ENCODE measurements at places on chromosomes 7 and 10.

GRCh38 chr10:15735763-15736162 is 16.0 kb upstream of the ITGA8 start:
- DNase-seq, result no peak

GRCh38 chr10:97356318-97356914 is 21.9 kb upstream of the FRAT2 start:
- no peak for DNase-seq

- DNase-seq, result no peak
Measured at GRCh38 chr10:36621346-36621745, 504.1 kb upstream of the ANKRD30A start.

DNA sequence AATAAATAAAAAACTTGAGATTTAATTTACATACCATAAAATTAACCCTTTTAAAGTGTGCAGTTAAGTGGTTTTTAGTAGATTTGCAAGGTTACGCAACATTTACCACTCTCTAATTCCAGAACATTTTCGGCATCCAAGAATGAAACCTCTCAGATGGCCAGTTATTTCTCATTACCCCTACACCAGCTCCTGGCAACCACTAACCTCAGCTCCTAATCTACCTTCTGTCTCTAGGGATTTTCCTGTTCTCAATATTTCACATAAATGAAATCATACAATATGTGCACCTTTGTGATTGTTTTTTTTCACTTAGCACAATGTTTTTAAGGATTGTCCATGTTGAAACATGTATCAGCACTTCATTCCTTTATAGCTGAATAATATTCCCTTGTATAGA is 45.1 kb downstream of the INPP5F start:
- DNase-seq, result peak; percentile 56

DNA sequence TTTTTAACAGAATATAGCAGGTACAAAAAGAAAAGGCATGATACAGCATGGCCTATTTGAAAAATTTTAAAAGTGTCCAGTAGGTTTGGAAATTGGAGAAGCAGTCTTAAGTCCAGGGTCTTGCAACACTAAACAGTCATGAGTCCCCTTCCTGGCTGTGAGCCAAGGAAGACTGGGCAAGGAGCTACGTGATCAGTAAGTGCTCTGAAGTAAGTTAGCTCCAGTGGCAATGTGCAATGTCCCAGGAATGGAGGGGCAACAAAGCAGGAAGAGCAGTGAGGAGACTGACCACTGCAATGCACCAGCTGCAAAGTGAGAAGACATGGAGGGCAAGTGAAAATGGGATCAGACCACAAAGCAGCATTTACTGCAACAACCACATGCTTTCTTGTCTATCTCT is 72.9 kb upstream of the GRID1 start:
- peak; percentile 91 for DNase-seq

- DNase-seq, result no peak
Measured at GRCh38 chr7:37690206-37690605, 6.6 kb downstream of the GPR141 start.

DNA sequence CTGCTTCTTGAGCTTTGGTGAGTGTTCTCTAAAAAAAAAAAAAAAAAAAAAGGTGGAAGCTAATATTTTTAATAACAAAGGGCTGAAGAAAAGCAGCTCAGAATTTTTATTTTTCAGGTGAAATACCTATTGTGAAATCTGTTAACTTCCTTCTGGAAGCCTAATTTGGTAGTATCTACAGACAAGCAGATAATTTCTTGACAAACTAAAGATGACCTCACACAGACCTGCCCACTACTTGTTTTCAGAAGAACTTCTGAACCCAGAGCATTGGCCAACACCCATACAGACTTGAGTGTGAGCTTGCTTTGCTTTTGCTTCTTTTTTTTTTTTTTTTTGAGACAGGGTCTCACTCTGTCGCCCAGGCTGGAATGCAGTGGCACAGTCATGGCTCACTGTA is 31.2 kb downstream of the LRRC4 start:
- DNase-seq, result no peak

DNA sequence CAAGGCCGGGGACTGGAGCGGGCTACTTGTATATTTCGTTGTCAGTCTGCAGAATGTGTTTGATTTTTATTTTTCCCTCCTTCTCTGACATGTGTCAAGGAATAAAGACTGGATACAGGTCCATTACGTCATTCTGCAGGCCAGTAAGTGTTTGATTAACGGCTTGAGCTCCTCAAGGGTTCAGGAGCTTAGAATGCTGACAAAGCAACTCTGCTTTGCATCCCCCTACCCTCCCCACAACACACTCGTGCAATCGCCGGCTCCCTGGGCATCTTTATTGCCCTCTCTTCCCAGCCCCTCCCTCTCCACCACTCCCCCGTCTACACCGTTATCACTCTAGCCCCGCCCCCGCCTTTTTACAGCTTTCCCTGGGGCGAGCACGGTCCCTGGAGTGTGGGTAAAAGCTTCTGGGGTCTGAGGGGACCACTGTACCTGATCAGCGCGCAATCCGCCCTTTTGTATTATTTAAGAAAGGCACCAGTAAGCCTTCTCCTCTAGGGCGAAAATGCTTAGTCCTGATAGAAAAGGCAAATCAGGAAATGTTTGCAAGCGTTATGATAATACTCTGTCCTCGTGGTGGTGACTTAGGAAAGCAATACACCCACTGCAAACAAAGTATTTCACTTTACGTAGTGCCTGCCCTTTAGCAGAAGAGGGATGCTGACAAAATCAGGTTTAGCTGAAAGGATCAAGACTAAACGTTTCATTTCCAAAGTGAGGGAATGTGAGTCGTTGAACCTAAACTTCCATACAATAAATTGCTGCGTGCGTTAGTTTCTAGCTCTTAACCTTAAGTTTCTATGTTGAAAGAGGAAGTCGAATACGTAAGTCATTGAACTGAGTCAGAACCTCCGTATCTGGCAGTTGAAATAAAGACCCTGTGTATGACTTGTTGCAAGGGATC is 1.4 kb upstream of the CREB5 start:
- DNase-seq, result peak; percentile 73

DNA sequence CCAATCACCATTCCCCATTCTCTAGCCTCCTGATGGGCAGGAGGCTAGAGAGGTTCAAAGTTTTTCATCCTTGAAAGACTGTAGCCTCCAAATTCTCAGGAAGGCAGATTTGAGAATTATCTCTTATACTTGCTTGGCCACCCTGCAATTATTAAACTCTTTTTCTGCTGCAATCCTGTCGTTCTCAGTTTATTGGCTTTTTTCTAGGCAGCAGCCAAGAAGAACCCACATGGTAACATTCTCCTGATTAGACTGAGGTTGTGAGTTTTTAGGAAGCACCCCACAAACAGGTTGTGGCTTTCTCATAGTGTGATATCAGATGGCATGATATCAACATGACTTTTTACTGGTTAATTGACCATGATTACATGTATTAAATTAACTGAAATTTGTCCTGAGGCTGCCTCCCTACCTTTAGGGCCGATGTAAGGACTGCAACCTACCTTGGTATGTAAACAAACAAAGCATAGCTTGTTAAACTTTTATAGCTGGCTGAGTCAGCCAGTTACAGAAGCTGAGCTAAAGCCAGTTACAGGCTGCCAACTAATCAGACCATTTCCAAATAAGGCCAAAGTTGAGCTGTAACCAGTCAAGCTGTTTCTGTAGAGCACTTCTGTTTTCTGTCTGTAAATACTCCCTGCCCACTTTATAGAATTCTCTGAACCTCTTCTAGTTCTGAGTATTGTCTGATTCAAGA is 3.2 kb upstream of the ZNF248 start:
- peak; percentile 89 for DNase-seq

DNA sequence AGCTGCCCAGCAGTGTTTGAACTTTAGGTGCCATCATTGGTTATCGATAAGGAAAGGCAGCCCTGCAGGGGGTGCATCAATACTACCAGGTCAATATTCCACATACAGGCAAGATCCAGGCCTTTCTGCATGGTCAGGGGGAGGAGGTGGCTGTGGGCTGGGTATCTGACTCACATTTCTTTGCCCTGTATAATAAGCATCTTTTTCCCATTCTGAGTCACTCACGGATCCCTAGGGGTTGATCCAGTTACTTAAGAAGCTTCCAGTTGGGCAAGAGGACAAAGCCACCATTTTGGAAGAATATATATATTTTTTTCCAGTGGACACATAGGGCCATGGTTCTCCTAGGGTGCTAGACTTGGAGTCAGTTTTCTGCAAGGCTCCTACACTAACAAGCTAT is 114.2 kb upstream of the HABP2 start:
- no peak for DNase-seq

DNA sequence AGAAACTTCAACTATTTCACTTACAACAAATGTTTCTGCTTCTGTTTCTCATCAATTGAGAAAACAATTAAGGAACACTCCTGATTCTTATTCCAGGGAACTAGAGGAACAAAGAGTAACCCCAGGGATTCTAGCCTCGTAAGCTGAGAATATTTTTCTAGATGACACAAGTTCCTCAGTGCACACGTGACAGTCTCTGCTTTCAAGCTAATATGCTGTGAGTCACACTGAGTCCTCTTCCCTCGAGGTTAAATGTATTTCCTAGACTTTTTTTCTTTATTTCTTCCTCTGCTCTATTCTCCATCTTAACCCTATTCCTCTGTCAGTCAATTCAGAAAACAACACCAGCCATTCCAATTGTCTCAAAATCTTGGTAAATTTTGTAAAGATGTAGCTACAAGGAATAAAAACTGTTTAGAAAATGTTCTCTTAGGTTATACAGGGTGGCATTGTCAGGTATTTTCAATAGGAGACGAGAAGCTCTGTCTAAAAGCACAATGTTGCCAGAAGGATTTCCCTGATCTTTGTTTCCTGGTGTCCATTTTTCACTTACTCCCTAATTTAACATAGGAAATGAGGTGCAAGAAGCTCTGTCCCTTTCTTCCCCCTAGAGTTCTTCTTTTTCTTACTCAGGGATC is 5.8 kb upstream of the C1GALT1 start:
- DNase-seq, result peak; percentile 74

GRCh38 chr10:103276896-103277712 is at the start of gene INA:
Gene INA (plus strand): TSS chr10:103277138. CDS start chr10:103277212, 74 bp downstream.
- peak; percentile 41 for DNase-seq

DNA sequence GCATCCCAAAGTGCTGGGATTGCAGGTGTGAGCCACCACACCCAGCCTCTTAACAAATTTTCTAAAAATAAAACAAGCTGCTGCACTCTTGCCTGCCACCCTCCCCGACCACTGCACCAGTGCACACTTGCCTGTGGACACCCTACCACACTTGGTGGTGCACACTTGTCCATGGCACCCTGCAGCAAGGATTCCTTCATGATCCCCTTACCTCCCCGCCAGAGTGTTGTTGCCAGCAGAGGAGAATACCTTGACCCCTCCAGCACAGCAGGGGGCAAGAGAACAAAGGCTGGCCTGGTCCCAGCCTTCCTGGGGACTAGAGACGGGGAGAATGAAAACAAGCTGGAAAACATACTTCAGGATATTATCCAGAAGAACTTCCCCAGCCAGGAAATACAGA is 65.9 kb upstream of the KCND2 start:
- DNase-seq, result no peak

GRCh38 chr7:152618427-152618826 is 57.5 kb downstream of the XRCC2 start:
- no peak for DNase-seq

DNA sequence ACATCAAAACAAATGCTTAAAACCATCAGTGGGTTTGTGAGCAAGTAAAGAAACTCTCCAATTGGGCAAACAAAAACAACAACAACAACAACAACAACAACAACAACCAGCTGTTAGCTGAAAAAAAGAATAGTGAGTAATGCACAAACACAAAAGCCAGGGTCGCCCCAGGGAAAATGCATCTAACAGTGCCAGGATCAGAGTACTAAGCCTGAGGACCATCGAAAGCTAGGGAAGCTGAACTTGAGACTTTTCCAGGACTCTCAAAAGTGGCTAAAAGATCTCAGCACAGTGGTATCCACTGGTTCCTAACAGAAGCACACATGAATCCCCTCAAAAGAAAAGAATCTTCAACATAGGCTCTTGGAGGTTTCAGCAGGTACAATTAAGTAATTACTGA is 83.3 kb downstream of the CPXM2 start:
- no peak for DNase-seq

DNA sequence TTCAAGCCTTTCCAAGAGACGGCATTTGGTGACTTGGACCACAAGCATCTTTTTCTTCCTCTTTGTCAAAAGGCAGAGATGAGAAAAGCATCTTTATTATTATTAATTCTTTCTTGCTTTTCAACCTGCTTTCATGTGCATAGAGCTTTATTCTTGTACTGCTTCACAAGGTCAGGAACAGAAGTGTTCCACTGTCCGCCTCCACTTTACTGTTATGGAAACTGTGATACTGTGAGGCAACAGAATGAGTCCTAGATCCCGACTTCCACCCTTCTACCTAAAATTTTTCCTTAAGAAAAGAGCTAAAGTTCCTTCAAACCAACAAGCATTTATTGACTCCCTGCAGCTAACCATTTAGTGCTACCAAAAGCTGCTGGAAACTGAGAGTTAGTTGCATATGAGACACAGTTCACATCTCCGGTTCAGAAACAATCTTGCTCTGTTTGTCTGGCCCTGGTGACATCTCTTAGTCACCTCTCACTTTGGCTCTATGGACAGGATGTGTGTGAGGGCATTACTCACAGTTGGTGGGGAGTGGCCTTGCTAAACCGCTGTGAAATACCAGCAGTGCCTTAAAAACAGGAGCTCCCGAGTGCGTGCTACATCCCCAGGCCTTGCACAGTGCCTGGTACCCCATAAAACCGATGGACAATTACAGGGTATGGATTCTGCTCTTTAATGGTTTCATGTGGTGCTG is 77.1 kb upstream of the TRIL start:
- DNase-seq, result peak; percentile 42

- peak; percentile 40 for DNase-seq
Measured at GRCh38 chr7:101315336-101315735, 6.3 kb downstream of the IFT22 start.

GRCh38 chr7:50068026-50068425 is 25.0 kb downstream of the ZPBP start:
- no peak for DNase-seq

DNA sequence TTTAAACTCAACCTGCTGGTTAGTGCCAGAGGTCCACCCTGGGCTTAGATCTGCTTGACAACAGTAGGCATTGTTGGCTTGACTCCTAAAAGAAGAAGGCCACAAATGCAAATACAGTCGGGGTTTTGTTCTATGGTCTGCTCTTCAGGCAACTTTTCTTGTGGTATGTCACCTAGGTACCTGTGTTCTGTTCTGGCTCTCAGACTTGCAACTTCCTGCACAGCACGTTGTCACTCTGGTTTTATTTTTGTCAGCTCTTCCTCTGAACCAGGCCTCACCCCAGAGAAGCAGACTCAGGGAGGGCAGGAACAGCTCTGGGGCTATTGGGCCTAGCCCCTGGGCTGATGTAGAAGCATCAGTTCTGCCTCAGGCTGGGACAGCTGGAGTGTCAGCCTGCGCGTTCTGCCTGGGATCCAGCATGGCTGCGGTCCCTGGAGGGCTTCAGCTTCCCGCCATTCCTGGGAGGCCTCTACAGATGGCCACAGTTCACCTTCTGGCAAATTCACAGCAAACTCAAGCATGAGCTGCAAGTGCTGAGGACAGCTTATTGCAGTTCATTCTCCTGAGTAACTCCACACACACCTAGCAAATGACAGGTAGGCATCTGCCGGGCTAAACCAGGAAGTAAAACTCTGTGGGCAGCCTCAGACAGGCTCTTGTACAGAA is 11.0 kb upstream of the PDCD4 start:
- no peak for DNase-seq

GRCh38 chr7:42254217-42254616 is 17.2 kb upstream of the GLI3 start:
- DNase-seq, result peak; percentile 78

Measured in fibroblast of villous mesenchyme (primary cell).